ENCODE measurements at places on chromosomes 13 and 19.

DNA sequence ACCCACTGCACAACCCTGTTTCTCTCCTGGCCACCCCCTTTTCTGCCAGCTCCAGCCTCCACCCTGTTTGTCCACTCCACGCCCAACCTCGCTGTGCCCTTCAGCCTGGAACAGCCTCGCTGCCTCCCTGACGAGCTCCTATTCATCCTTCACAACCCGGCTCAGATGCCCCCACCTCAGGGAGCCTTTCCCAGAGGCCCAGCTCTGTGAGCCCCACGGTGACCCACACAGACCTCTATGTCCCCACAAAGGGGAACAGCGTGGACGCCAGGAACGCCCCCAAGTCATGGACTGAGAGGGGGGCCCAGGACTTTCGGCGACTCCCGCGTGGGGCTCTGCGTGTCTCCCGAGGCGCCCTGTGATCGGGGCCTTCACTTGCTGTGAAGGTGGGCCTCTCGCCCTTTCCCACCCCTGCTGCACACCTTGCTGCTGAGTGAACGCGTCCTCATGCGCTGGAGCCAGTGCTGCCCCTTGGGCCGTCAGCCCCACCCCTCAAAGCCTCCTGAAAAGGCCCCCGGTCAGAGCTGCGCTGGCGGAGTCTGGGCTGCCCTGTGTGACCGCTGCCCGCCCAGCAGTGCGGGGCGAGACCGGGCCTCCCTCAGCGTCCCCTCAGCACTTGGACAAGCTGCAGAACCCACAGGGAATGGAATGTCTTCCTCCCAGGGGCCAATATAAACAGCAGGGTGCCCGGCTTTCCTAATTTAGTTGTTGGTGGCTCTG, 40.0 kb downstream of the ADPRHL1 start:
- DNase-seq: no peak

DNA sequence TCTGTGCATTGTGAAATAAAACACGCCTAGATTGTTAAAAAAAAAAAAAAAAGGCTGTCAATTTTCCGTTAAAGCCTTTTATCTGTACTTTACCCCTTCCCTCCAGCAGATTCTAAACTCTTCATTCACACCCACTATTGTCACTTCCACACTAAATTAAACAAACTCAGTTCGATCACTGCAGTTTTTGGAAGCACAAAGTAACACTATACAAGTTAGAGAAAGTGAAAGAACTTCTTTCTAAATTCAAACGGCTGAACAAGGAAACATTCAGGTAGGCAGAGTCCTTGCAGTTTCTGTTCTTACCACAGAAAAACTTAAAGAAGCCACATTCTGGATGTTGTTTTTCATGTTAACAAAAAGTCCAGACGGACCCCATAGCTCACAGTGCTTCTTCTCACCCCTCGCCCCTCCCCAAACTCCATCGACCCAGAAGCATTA, 27.5 kb upstream of the UBE2L5 start:
- peak; percentile 67 for DNase-seq

GRCh38 chr19:39428283-39429112, 7.3 kb downstream of the RPS16 start:
- no peak for DNase-seq

- DNase-seq: peak; percentile 64
These were observed 137.5 kb downstream of the KCNRG start for GRCh38 chr13:50152655-50153309.

GRCh38 chr13:20623000-20623399, 56.0 kb downstream of the IFT88 start:
- DNase-seq: no peak

GRCh38 chr19:30790056-30790680, 418.0 kb downstream of the ZNF536 start:
- no peak for DNase-seq

DNA sequence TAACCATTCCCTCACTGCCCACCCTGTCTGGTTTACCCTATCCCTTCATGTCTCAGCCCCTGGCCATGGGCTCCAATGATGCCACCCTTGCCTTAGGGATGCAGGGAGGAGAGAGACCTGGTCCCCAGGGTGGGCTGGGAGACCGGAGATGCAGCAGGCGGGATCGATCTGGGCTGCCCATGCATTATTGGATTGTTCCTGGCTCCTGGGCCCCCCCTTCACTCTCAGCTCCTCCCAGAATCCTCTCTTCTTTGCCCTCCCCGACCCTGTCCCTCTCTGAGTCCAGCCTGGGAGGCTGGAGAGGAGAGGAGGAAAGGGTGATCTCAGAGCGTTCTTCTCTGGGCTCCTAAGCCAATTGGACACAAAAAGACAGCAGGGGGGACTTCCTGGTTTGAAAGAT, 5.8 kb downstream of the KASH5 start:
- DNase-seq: no peak

GRCh38 chr19:5269926-5270325, 70.7 kb downstream of the PTPRS start:
- no peak for DNase-seq

DNA sequence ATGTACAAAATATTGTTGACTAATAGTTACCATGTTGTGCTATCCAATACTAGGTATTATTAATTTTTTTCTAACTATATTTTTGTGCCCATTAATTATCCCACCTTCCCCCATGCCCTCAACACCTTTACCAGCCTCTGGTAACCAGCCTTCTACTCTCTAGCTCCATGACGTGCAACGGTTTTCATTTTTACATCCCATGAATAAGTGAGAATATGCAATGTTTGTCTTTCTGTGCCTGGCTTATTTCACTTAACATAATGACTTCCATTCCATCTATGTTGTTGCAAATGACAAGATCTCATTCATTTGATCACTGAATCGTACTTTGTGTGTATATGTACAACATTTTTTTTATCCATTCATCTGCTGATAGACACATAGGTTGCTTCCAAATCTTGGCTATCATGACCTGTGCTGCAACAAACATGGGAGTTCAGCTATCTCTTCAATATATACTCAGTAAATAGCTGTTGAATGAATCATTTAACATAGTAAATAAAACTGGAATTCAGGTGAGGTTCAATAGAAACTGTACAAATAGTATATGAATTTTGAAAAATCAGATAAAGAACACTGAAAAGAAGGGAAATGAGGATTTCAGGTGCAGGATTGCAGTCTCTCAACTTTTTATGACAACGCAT, 509.0 kb upstream of the MIR17HG start:
- DNase-seq: no peak

DNA sequence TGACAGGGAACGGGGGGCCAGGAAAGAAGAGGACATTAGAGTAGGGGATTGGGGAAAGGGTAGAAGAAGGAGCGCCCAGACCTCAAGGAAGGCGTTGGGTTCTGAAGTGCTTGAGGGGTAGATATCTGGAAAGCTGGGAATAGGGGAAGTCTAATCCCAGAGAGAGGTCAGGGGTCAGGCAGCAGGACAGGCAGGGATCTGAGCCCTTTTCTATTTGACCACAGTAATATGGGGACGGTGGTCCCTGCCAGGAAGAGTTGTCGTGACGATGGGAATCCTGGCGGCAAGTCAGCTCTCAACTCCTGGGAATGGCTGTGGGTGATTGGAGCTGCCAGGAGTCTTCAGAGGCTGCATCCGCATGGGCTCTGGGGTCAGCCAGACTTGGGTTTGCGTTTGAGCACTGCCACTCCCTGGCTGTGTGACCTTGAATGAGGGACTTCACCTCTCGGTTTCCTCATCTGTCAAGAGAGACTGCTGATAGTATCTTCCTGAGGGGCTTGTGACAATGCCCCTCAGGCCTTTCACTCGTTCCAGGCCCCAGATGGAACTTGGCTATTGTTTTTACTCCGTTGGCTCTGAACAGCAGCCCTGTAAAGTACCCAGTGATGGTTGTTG, 1.3 kb downstream of the AP2A1 start:
- DNase-seq: no peak

DNA sequence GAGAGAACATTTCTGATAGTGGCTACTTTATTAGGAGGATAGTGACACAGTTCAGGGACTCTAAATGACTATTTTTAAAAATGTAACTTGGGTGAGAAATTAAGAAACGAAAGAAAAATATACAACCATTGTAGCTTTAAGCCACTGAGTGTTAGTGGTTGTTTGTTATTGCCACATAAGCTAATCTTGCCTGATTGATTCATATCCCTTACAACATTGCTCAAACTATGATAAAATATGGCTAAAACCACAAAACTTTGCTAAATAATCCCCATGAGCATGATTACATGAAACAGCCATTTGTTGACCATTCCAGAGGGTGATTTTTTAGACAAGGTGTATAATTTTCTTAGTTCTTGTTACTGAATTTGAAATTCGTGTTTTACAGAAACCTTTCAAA, 343.4 kb downstream of the SLITRK5 start:
- DNase-seq: no peak

DNA sequence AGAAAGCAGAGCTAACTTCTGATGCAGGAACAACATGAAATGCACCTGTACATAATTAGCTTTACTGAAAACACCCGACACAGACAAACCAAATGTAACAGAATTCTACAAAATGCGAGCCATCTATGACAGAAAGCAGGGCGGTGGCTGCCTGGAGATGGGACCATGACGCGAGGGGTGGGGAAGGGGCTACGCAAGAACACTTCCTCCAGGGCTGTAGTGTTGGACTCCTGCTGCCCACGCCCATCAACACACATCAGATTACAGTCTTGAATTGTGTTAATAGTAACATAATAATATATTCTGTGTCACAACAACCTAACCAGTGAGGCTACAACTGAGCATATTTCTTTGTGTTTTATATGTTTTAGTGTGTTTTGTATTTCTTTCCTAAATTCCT, 103.2 kb downstream of the SPACA7 start:
- DNase-seq: no peak

DNA sequence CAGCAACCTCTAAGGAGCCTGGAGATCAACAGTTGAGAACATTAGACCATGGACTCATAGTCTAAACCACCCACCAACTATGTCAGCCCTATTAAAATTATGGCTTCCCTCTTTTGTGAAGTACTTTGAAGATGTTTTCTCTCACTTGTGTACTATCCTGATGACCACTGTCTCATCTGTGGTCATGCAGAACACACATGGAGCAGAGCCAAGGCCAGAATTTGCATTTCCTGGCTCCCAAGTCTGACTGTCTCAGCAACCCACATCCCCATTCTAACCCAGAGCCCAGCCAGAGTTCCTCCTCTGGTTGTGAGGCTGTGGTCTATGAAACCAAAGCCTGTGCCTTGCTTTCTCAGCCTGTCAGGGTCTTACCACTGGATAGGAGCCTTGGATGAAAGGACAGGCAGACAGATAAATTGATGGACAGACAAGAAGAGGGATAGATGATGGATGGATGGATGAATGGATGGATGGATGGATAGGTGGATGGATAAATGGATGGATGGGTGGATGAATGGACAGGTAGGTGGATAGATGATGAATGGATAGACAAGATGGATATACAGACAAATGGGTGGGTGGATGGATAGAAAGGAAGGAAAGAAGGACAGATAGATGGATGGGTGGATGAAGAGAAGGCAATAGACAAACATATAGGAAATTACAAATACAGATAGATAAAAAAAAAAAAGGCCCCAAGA, 35.4 kb downstream of the ZNF557 start:
- DNase-seq: no peak

GRCh38 chr13:109422161-109422560, 364.2 kb downstream of the IRS2 start:
- no peak for DNase-seq

GRCh38 chr19:49716154-49716553, 25.2 kb downstream of the CPT1C start:
- no peak for DNase-seq
